ENCODE measurements at places on chromosomes 11 and 22.
A peak's percentile ranks its signal among the peaks of the same experiment; 100 is the strongest.

GRCh38 chr22:44931766-44932165, 78.0 kb downstream of the PHF21B start:
- no peak for DNase-seq

DNA sequence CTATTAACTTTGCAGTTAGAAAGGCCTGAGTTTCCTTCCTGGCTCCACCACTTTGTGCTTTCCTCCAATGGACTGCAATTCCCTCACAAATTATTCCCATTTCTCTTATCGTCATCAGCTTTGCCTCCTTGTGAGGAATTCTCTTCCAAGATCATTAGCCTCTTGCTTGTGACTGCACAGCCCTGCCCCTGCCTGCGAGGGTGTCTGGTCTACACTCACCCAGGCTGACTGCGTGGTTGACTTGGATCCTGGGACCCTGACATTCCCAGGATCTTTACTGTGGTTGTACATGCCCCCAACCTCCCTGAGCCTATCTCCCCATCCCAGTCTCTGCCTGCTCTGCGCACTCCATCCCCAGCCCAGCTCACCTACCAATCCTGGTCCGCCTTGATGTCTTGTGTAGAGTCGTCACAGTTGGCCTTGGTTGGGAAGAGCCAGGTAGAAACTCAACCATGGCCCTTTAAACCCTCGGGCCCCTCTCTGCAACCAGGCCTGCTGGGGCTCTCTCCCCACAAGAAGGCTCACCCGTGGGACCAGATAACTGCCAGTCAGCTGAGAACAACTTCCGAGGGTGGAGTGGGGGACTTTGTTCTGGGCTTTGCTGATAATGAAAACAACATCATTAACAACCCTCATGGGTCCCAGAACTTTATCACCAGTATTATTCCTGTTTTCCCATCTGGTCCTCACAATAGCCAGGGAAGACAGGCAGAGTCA, at the start of gene OR2AT4:
Gene OR2AT4 (minus strand): TSS at position 421 of the 717 bp plus-strand sequence.
- DNase-seq, result no peak

DNA sequence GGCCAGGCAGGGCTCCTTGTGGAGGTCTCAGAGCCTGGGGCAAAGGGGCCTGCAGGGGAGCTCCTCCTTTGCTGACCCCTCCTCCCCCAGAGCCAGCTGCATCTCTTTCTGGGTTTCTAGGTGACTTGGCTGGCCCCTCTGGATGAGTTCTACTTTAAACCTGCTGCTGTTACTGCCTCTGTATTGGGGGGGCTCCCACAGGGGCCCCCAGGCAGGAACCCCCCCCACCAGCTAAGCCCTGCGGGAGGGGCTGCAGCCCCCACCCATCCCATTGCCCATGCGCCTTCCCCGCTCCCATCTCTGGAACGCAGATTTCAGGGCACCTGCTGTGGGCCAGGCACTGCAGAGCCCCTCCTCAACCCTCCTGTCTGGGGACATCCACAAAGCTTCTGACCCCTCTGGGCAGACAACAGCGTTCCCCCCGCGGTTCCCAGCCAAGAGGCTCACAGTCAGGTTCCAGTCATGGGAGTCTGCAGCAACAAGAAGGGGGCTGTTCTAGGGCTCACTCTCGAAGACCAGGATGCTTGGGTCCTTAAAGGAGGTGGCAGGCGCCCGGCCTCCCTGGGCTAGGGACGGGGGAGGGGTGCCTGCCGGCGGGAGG, 815 bp upstream of the PLCB3 start:
- DNase-seq, result peak; percentile 59

GRCh38 chr22:41576877-41577276, 12.8 kb downstream of the PMM1 start:
- peak; percentile 95 for DNase-seq

DNA sequence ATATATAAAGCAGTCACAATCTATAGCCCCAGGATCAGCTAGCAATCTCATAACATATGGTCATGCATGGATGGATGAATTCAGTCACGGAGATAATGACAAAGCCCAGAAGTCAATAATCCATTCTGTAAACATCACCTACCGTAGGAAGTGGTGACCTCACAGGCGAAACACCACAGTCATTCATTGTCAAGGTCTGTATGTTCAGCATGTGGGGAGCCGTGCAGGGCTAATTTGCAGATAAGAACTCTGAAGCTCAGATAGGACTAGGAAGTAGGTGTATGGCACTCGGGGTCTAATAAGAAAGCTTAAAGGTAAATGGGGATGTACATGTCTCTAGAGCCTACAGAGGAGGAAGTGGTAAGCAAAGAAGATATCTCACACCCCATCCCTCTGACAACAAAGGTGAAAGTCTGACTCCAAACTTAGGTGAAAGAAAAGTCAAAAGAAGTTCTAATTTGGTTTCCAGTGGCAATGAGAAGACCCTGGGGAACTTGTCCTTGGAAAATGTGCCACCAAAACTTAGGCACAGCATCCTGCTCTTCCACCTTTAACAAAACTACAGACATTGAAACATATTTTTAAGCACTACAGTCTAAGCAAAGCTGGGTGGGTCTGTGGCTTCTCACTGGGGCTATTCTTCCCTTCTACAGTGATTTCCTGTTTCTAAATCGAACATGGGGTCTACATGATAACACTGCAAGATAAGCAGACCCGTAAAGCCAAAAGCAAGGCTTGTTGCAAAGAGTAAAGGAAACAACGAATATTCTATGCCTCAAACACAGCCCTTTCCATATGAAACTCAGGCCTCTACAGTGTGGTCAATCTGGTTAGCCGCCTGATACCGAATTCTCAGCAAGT, 5.2 kb downstream of the CRTAM start:
- DNase-seq, result no peak

- no peak for DNase-seq
These were observed 120.5 kb downstream of the HIPK3 start for GRCh38 chr11:33377412-33378370.

GRCh38 chr11:706439-706956, 467 bp downstream of the EPS8L2 start:
- no peak for DNase-seq

- peak; percentile 93 for DNase-seq
These were observed at the start of gene FAM181B for GRCh38 chr11:82733444-82734119. Gene FAM181B (minus strand): TSS chr11:82733864. CDS start chr11:82733729, 135 bp downstream.

- no peak for DNase-seq
These were observed 59.2 kb upstream of the PHOX2A start for GRCh38 chr11:72303179-72303578.

DNA sequence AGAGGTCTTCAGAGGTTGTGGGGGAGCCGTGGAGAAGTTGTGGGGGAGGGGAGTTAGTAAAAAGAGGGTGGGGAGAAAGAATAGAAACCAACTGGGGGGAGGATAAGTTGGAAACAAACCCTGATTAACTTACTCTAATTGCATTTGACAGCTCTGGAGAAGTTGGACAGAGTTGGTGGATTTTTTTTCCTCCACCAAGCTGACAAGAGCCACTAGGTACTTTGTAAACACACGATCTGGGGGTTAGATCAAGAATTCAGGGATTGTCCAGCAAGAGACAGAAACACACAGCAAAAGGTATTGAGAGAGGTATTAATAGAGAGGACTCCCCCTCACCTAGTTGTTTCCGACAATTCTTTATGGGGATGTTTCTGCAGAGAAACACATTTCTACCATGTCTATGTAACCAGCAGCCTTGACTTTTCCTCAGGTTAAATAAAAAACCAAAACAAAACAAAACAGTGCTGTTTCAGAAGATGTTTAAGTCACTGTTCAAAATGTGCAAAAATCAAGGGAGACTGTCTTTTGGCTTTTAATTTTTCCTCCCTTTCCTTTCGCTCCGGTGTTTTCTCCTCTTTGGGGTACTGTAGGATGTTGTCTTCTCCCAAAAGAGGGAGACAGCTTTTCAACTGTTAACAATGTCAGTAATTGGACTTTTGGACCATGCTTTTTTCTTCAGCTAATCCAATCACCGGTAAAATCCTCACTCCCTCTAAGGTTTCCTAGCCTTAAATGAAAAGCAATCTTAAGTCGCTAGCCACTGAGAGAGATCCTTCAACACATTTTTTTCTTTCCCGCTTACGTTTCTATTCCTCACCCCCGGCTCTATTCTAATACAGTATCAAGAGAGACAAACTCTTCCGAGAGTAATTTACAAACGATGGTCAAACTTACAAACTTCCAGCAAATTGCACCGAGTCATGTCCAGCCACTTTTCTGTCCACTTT, 708 bp downstream of the MAML2 start:
- peak; percentile 36 for DNase-seq

GRCh38 chr22:26318975-26319374, 110.1 kb upstream of the ASPHD2 start:
- peak; percentile 83 for DNase-seq

DNA sequence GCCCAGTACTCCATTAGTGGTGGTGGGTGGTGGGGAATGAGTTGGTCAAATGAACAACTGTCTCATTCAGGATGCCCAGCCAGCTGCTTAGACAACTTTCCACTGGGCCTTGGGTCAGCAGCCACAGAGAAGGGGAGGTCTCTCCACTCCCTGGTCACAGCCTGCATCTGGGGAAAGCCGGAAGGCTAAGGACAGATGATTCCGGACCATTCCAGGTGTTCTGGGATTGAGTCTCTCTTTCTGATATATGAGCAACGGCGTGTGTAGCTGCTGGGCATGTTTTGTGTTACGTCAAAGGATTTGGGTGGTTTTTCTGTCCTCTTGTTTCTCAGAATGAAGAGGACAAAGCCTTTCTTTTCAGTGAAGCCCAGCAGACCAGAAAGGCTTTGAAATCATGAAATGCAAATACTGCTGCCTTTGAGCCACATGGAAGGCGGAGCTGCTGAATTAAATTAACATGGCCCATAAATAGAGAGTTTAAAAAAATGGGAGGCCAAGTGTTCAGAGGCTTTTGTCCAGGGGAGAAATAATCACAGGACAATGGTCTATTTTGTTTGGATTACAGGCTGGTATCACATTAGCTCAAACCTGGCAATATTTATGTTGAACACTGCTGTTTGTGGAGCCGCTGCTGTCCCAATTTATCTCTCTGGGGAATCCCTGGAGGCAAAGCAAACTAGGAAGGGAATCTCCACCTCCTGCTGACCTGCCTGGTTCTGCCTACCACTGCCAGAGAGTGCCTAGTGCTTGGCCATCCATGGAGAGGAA, 234.4 kb upstream of the E2F8 start:
- no peak for DNase-seq

- no peak for DNase-seq
These were observed 2.1 kb downstream of the FEZ1 start for GRCh38 chr11:125494031-125494360.

DNA sequence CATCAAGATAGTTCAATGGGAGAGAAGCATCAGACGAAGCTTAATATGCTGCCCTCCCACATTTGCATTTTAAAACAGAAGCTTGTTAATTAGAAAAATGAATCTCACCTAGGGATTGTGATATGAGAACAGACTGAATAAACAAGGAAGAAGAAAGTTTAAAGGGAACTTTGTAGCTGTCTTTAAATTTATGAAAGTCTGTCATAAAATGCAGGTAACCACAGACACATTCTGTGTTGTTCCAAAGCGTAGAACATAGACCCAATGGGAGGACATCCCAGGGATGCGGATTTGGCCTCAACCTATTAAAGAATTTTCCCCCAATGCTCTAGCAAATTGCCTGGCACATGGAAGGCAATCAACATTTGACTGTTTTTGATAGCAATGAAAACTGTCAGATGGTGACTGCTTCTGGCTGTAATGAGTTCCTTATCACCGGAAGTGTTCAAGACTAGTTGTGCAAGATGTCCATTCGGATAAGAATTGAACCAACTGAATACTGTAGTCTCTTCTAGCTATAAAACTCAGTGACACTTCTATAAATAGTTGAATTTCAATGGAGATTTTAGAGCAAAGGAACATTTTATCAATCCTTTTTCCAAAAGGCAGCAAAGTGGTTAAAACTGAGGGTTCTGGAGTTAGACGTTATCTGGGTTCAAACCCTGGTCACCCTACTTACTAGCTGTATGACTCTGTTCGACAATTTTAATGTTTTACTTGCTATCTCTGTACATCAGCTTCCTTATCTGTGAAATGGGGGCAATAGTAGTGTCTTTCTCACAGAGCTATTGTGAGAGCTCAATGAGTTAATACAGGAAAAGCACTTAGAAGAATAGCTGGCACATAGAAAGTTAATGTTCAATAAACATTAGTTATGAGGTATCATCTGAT, 64.9 kb downstream of the LIF start:
- no peak for DNase-seq

Data from GM23338 (cell line).